ENCODE measurements at places on chromosomes 13 and 19.

GRCh38 chr13:20456737-20457136 is 68.9 kb downstream of the CRYL1 start:
- H3K36me3 ChIP-seq, result no peaks in the 10 kb centered on the region
- no peak for DNase-seq
- H3K4me1 ChIP-seq, result peaks cover 8% of the 10 kb centered on the region

- H3K36me3 ChIP-seq, result peaks cover 5% of the 10 kb centered on the region
- no peaks in the 10 kb centered on the region for H3K4me1 ChIP-seq
- no peak overlapping the region for H3K4me3 ChIP-seq
- no peaks in the 10 kb centered on the region for H3K27me3 ChIP-seq
Observed at GRCh38 chr19:10797078-10797477, 38.9 kb downstream of the TMED1 start.

DNA sequence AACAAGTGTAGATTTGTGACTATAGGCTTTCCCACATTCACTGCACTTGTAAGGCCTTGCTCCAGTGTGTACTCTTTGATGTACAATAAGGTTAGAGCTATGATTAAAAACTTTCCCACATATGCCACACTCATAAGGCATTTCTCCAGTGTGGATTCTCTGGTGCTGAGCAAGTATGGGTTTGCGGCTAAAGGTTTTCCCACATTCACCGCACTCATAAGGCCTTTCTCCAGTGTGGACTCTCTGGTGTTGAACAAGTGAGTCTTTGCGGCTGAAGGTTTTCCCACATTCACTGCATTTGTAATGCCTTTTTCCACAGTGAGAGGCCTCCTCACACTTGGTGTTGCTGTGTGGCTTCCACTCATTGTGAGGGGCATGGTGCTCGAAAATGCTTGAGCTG is 3.7 kb downstream of the ZNF772 start:
- H3K36me3 ChIP-seq, result no peaks in the 10 kb centered on the region
- H3K4me1 ChIP-seq, result no peaks in the 10 kb centered on the region
- H3K27me3 ChIP-seq, result no peaks in the 10 kb centered on the region
- no peak for DNase-seq
- H3K27ac ChIP-seq, result no peak overlapping the region
- no peak overlapping the region for H3K4me3 ChIP-seq

DNA sequence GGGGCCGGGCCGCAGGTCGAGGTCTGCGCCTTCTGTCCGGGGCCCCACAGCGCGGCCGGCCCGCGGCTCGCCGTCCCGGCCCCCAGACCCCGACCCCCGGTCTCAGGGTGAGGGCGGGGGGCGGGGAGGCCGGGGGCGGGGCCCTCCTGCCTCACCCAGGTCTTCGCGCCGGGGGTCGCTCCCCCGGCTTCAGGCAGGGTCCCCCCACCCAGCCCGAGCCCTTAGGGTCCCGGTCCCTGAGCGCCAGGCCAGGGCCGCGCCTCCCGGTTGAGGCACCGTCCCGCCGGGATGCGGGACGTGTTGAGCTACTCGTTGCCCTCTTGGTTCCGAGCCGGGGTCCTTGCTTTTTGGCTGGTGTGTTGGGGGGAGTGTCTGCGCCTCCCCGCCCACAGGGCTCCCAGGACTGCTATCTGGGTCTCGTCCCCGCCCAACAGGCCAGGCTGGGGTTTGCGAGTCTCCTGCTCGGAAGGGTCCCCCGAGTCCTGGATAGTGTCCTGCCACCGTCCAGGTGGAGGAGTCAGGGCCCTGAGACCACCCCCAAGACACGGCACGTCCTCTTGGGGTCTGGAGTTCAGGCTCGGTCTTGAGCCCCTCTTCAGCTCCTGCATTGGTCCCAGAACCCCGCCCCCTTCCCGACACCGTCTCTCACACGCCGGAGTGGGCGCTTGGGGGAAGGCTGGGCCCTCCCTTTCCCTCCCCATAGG is 452 bp downstream of the PIAS4 start:
- H3K27ac ChIP-seq, result peak overlapping the region; percentile 74
- no peaks in the 10 kb centered on the region for H3K27me3 ChIP-seq
- DNase-seq, result no peak
- peaks cover 16% of the 10 kb centered on the region for H3K4me1 ChIP-seq

Measured in Panc1 (cell line).